ENCODE measurements at places on chromosomes 5 and 9. TPM values are rescaled to one million over a fixed set of nuclear protein-coding genes. Genes with fewer than 3 reads are reported as not detected.

GRCh38 chr5:1055896-1056610 lies 47.5 kb downstream of the NKD2 start:
- no peaks in the 10 kb centered on the region for H3K36me3 ChIP-seq
- no peak for DNase-seq
- no peak overlapping the region for H3K27ac ChIP-seq
- no peak overlapping the region for H3K4me3 ChIP-seq

- H3K4me1 ChIP-seq: no peaks in the 10 kb centered on the region
- H3K27ac ChIP-seq: no peak overlapping the region
- no peaks in the 10 kb centered on the region for H3K36me3 ChIP-seq
- no peaks in the 10 kb centered on the region for H3K27me3 ChIP-seq
- no peak overlapping the region for H3K4me3 ChIP-seq
Measured at GRCh38 chr5:166102947-166103346, 2188.5 kb upstream of the WWC1 start.

GRCh38 chr9:94853887-94854286 lies 127.4 kb downstream of the AOPEP start:
- H3K36me3 ChIP-seq: no peaks in the 10 kb centered on the region
- no peaks in the 10 kb centered on the region for H3K4me1 ChIP-seq
- no peaks in the 10 kb centered on the region for H3K27me3 ChIP-seq
- H3K27ac ChIP-seq: no peak overlapping the region
- H3K4me3 ChIP-seq: no peak overlapping the region
- no peak for DNase-seq

DNA sequence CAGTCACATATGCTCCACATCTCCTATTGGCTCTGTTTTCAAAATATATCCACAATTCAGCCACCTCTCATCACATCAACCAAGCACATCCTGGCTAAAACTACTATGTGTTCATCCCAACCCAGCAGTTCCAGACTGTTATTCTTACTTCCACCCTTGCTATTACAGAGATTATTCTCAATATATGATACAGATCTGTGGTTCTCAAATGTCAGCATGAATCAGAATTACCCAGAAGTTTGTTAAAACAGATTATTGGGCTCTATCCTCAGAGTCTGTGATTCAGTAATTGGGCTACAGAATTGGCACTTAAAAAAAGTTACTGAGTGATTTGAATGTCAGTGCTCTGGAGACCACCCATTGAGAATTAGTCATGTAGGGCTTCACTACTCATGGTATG lies 78.8 kb upstream of the IZUMO3 start:
- no peaks in the 10 kb centered on the region for H3K4me1 ChIP-seq
- no peak for DNase-seq
- no peak overlapping the region for H3K4me3 ChIP-seq
- H3K27ac ChIP-seq: no peak overlapping the region
- no peaks in the 10 kb centered on the region for H3K36me3 ChIP-seq

DNA sequence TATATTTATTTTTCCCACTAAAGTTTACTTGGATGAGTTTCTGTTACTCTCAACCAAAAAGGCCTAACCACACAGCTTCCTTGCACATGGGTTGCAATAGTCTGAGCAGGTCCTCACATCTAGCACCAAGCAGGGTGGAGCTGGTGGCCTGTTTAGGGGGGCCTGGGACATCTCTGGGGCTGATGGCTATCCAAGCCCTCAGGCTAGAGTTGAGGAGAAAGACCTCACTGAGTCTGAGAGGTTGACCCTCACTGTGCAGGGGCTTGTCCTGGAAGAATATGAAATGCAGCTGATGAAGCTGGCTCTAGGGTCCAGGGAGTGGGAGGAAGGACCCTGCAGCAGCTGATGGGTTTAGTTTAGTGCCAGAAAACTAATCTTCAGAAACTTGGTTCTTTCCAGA lies 217.1 kb upstream of the MVB12B start:
- no peaks in the 10 kb centered on the region for H3K36me3 ChIP-seq
- H3K27ac ChIP-seq: no peak overlapping the region
- H3K4me3 ChIP-seq: no peak overlapping the region
- no peak for DNase-seq
- H3K4me1 ChIP-seq: no peaks in the 10 kb centered on the region

- no peak overlapping the region for H3K27ac ChIP-seq
- H3K4me1 ChIP-seq: no peaks in the 10 kb centered on the region
- no peaks in the 10 kb centered on the region for H3K36me3 ChIP-seq
- no peak for DNase-seq
- no peak overlapping the region for H3K4me3 ChIP-seq
Measured at GRCh38 chr9:96478829-96479371, 28.9 kb downstream of the HABP4 start.

- no peak for DNase-seq
- no peak overlapping the region for H3K27ac ChIP-seq
- H3K4me3 ChIP-seq: no peak overlapping the region
- H3K27me3 ChIP-seq: no peaks in the 10 kb centered on the region
- H3K4me1 ChIP-seq: no peaks in the 10 kb centered on the region
Measured at GRCh38 chr5:129118826-129119225, 24.3 kb downstream of the ISOC1 start.

DNA sequence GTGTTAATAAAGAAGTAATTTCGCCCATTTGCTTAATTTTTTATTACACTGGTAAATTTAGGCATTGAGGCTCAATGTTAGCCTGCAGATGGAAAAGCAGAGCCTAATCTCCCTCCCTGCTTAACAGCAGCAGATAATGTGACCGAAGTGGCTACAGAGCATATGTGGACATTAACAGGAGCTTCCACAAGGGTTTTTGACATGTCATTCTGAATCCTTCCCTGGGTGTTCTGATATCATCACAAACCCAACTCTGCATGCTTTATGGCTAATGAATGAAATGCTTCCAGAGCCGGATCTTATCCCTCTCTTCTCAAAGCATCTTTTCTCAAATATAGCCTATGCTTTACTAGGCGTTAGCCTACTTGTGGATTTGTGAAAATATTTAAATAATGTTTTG lies 208.6 kb downstream of the CAAP1 start:
- no peak overlapping the region for H3K4me3 ChIP-seq
- no peak for DNase-seq
- no peaks in the 10 kb centered on the region for H3K36me3 ChIP-seq
- no peak overlapping the region for H3K27ac ChIP-seq

DNA sequence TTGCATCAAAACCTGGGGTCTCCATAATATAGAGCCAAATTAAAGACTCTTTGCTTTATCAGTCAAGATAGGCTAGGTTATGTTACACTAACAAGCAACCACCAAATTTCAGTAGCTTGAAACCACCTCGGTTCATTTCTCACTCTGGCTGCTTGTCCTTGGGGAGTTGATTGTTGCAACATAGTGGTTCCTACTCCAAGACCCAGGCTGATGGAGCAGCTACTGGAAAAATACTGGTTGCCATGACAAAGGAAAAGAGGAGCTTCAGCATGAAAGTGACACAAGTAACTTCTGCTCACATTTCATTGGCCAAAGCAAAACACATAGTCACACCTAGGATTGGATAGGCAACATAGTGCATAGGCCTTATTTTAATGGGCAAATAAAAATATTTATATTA lies 18.5 kb upstream of the RCL1 start:
- H3K4me1 ChIP-seq: no peaks in the 10 kb centered on the region
- no peak overlapping the region for H3K4me3 ChIP-seq
- DNase-seq: peak; percentile 89
- H3K27me3 ChIP-seq: no peaks in the 10 kb centered on the region
- no peaks in the 10 kb centered on the region for H3K36me3 ChIP-seq
- H3K27ac ChIP-seq: no peak overlapping the region

DNA sequence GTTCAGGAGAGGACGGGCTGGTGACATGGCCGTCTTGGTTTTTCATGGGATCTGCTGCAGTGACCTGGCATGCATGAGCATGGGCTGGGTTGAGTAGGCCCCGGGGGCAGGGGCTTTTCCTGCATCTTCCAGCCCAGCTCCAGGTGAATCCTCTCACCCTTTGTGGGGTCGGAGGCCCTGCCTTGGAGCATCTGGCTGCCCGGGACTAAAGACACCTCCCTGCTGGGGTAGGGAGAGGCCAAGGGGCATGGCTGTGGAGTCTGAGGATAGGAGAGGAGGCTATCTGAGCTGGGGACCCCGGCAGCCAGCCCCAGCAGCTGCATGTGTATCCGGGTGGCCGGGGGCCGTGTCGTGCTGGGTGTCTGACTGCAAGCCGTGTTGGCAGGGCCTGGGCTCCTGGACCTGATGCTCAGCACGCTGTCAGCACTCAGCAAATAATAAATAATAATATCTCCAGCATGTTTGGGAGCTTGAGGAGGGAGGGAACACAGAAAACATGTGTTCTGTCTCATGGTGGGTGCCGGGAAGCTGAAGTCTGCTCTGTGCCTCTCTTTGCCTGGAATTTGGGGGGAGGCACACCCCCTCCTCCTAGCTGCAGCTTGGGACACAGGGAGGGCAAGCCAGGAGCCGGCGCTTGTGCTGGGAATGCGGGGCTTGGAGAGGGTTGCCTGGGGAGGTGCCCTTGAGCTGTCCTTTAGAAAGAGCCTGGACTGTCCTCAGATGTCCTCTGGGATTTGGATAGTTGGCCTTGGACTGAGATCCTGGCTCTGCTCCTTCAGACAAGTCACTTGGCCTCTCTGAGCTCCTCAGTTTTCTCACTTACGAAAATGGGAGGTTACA lies 28.4 kb upstream of the PITX1 start:
- no peaks in the 10 kb centered on the region for H3K36me3 ChIP-seq
- DNase-seq: no peak
- peaks cover 8% of the 10 kb centered on the region for H3K27me3 ChIP-seq
- no peak overlapping the region for H3K27ac ChIP-seq

DNA sequence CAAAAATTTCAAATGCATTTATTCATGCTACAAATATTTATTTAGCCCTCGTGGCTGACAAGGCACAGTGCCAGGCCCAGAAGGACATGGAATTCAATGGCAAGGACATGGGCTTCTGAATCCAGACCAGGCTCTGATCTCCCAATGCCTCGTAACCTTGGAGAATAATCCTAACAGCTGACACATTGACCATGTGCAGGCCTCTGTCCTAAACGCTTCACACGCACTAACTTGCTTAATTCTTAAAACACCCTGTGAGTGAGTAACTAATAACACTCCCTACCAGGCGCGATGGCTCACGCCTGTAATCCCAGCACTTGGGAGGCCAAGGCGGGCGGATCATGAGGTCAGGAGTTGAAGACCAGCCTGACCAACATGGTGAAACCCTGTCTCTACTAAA lies 33.2 kb downstream of the MYO10 start:
- no peak overlapping the region for H3K27ac ChIP-seq
- no peaks in the 10 kb centered on the region for H3K4me1 ChIP-seq
- H3K4me3 ChIP-seq: no peak overlapping the region
- H3K27me3 ChIP-seq: no peaks in the 10 kb centered on the region
- DNase-seq: no peak

- no peaks in the 10 kb centered on the region for H3K27me3 ChIP-seq
- H3K27ac ChIP-seq: peak overlapping the region; percentile 62
- no peaks in the 10 kb centered on the region for H3K36me3 ChIP-seq
- H3K4me3 ChIP-seq: no peak overlapping the region
- DNase-seq: no peak
- H3K4me1 ChIP-seq: no peaks in the 10 kb centered on the region
Measured at GRCh38 chr9:110753731-110754231, 85.2 kb downstream of the MUSK start.

C5orf34 gene
- total RNA-seq: 2.0 TPM

ROR2 gene
- total RNA-seq: 4.2 TPM

SPACA9 gene
- 5.9 TPM for total RNA-seq

LPAR1 gene
- 156 TPM for total RNA-seq

COL15A1 gene
- 25.8 TPM for total RNA-seq

ADRA1B gene
- 6.7 TPM for total RNA-seq

POU5F2 gene
- 4.7 TPM for total RNA-seq

PIP5K1B gene
- 4.4 TPM for total RNA-seq

SIGMAR1 gene
- total RNA-seq: 128 TPM

RAD50 gene
- total RNA-seq: 40.4 TPM

All from tibial nerve (tissue), 4 donors.